ENCODE measurements at places on chromosomes 12 and 14. TPM values are rescaled to one million over a fixed set of nuclear protein-coding genes. Genes with fewer than 3 reads are reported as not detected.

Gene DNAH10
- 0.15 TPM for total RNA-seq

Gene BCDIN3D
- 5.6 TPM for total RNA-seq

Gene KRT6B
- not detected for total RNA-seq

Gene ARHGAP9
- not detected for total RNA-seq

Gene PTHLH
- total RNA-seq: 0.83 TPM

Gene OTOGL
- total RNA-seq: under 0.01 TPM

Gene PTPRR
- total RNA-seq: 0.58 TPM

Gene FOXN4
- total RNA-seq: not detected

Gene CDCA3
- 3.3 TPM for total RNA-seq

Gene AJUBA
- 17.0 TPM for total RNA-seq

Gene NPFF
- not detected for total RNA-seq

Gene TGFB3
- 8.6 TPM for total RNA-seq

Gene KCNH3
- under 0.01 TPM for total RNA-seq

Gene GPR68
- total RNA-seq: 23.2 TPM

Gene RND1
- total RNA-seq: under 0.01 TPM

Gene KLRG1
- total RNA-seq: 1.0 TPM

Gene NCKAP5L
- 22.3 TPM for total RNA-seq

Gene FAIM2
- total RNA-seq: 2.6 TPM

Gene KRT73
- total RNA-seq: not detected

Gene CMKLR1
- total RNA-seq: 0.33 TPM

Measured in smooth muscle cell of trachea (primary cell).